Left kidney (tissue), 8 donors: ENCODE measurements at places on chromosomes 3 and 15. TPM values are rescaled to one million over a fixed set of nuclear protein-coding genes. Genes with fewer than 3 reads are reported as not detected.

Gene ARL14
- polyA plus RNA-seq: 0.35 TPM

- DNase-seq: no peak
These were observed 344.2 kb upstream of the ROPN1 start for GRCh38 chr3:124336067-124336656.

Gene RASGRF1
- 0.48 TPM for polyA plus RNA-seq

DNA sequence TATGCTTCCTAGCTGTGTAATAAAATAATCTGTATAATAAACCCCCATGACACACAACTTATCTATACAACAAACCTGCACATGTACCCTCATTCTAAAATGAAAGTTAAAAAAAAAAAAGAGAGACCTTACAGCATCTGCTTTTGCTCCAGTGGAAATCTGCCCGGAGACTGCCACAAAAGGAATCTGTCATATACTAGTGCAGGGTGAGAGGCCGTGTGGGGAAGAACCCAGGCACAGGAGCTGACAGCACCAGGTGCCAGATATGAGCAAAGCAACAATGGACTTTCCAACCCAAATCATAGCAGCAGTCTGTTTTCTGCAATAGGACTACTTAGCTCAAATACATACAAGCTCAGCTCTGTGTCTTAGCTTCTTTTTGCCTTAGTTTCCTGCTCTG, 346.5 kb downstream of the ROBO1 start:
- no peak for DNase-seq

Gene PRR23E
- polyA plus RNA-seq: not detected
